Upper lobe of right lung (tissue), 1 donor: ENCODE measurements at places on chromosomes 2 and 18. TPM values are rescaled to one million over a fixed set of nuclear protein-coding genes. Genes with fewer than 3 reads are reported as not detected.

Gene HJURP
- total RNA-seq: 1.2 TPM

Gene GPBAR1
- total RNA-seq: 2.6 TPM

Gene ADAM17
- total RNA-seq: 57.7 TPM

Gene PPP1R1C
- 5.8 TPM for total RNA-seq

Gene ANO7
- total RNA-seq: 2.1 TPM

GRCh38 chr18:55384551-55385275, 203.3 kb downstream of the TCF4 start:
- no peak for DNase-seq

- no peak for DNase-seq
Observed at GRCh38 chr18:370751-371608, 103.1 kb upstream of the THOC1 start.

GRCh38 chr18:57906852-57907251, 103.7 kb upstream of the ATP8B1 start:
- DNase-seq: no peak

- DNase-seq: no peak
Observed at GRCh38 chr2:211176514-211177141, 620.2 kb downstream of the CPS1 start.

DNA sequence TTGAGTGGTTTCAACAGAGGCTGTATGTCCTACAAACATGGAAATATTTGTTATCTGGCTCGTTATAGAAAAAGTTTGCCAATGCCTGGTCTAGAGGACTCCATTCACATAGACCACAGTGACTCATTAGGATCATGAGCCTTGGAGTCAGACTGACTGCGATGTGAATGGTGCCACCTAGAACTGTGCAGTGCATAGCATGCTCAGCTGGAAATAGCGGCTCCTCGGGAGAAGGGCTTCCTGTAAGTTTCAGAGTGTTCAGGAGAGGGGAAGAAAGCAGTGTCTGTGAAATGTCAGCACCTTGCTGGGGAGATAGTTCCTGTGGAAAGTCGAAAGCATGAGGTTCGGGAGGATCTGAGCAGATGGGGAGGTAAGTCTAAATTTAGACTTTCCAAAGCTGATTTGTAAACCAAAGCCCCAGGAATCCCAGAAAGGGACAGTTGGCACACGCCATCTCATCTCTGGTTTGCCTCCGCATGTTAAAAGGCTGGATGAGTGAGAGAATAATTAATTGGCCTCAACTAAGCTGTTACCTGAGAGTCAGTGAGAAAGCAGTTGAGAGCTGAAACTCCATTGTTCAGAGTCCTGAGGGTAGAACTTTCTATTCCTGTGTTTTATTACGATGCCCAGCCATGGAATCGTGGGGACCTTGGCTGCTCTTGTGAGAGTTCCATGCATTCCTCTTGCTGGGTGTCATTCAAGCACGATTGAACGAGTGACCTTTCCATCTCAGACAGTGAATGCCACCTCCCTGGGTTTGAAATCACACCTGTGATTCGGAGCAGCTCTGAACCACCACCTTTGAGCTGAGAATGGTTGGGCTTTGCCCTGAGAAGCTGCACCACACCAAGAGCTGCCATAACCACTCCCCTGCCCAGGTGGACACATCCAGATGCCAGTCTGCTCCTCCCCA, 99.5 kb downstream of the MAPK4 start:
- no peak for DNase-seq

DNA sequence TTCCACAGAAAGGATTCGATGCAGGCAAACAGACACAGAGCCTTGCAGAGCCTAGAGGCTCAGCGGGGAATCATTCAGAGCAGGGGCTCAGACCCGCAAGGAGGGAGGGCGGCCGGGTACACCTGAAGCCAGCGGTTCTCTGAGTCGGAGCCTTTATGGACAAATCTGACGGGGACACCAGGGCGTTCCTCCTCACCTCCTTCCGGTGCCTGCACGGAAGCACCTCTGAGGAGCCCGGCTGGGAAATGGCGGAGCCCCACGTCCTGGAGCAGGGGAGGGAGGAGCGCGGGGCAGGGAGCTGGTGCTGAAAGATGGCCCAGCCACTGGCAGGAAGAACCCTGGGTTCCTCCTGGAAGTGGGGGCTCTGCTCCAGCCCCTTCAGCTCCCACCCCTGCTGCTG, 193.5 kb upstream of the ALKAL2 start:
- DNase-seq: no peak

DNA sequence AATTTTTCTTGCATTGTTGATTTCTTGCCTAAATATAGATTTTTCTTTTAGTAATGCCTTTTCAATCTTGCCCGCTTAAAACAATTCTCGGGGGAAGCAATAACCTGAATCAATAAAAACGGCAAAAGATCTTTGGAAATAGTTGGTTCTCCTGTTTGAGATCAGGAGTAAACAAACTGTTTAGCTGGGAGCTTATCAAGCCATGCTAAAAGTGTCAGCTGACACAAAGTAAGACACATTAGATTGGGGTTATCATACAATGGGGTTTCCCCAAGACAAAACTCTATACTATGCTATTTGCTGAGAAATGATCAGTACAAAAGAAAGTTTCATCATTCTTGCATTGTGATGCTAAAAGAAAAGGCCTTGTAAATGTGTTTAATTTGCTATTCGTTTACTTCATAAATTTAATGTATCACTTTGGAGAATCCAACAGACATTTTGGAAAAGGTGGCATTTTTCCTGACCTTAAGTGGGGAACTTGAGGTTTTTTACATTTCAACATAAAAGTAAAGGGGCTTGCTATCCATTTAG, 46.5 kb downstream of the ATIC start:
- DNase-seq: no peak

GRCh38 chr18:80088823-80089222, 20.2 kb upstream of the ADNP2 start:
- DNase-seq: no peak

DNA sequence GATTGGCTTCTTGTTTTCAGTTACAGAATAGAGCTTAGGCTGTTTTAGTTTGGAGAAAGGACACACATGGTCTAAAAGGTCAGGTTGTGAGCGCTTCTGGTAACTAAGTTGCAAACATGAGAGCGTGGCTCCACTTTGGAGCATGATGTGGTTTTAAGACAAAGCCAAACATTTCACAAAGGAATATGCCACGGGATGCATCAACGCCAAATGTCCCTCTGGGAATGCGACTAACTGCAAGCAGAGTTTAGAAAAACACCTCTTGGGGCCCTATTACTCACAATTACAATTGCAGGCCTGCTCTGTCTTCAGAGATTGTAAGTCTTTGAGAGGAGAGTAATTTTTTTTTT, 25.4 kb downstream of the MYO7B start:
- DNase-seq: no peak

GRCh38 chr2:37375741-37376288, 31.4 kb downstream of the QPCT start:
- no peak for DNase-seq

DNA sequence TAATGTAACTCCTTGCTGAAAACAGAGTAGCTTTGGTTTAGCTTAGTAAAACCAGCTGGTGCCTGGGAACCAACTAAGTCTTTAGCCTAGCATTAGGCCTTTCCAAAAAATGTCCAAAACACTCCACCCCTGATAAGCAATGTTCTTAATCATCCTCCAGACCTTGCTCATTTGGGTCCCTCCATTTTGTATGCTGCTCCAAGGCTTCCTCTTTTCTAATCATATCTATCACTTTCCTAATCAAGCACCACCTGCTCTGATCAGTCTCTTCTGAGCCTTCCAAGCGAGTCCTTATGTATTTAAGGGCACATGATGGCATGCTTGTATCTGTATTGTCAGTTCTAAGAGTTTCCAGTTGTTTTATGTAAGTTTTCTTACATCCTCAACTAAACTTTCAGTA, 23.6 kb downstream of the THADA start:
- DNase-seq: no peak
